GM12864 (cell line): ENCODE measurements at places on chromosomes 7 and 10.

GRCh38 chr7:79997345-79997744 lies 137.3 kb upstream of the GNAI1 start:
- DNase-seq, result no peak

DNA sequence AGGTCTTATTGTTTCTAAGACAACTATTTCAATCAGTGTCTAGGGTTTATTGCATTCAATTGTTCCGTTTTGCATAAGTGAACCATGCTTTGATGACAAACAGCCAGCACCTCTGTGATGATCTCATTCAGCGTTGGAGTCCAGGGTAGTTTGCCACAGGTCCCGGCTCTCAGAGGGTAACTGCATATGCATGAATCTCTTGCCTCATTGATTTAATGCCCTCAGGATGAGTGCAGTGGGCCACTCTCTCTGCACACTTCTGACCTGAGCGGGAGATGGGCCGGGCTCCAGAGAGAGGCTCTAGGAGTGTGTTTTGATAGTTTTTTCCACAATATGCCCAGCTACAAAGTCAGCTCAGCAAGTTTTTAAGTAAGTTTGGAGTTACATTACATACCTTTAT lies 83.9 kb downstream of the HECW1 start:
- DNase-seq, result no peak

DNA sequence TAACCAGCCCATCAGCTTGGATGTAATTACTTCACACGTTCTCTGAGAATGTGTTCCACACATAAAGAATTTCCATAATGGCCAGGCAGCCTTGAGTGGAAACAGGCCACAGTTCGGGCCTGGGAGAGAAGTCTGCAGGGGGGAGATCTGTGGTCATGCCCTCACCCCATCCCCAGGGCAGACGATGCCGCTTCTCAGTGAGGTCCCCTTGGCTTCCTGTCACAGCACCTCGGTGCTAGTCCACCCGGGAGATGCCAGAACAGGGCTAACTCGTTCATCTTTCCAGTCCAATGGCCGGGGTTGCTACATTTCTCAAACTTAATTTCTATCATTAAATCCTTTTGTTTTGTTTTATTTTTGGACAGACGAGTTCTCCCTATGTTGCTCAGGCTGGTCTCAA lies 624.1 kb downstream of the PTPRN2 start:
- no peak for DNase-seq

GRCh38 chr10:125795637-125796190 lies 20.1 kb upstream of the MMP21 start:
- DNase-seq, result no peak

GRCh38 chr10:71333129-71333887 lies 14.2 kb downstream of the SLC29A3 start:
- DNase-seq, result no peak

- DNase-seq, result no peak
These were observed 56.8 kb upstream of the FAM171A1 start for GRCh38 chr10:15427843-15428414.

DNA sequence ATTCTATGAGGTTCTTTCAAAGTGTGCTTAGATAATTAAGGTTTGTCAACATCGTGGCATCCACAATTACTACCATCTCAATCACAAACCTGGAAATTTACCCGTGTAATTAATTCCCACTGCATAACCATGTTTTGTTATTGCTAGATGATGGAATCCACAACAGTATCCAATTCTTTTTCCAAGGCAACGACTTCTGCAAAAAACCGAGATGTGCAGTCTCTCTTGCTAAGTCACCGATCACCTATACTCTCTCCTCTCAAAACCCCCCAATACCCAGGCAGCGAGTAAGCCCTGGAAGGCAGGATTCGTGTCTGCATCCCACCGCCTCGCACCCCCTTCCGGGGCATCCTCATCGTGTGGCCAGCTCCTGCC lies 678 bp upstream of the EIF4H start:
- no peak for DNase-seq

DNA sequence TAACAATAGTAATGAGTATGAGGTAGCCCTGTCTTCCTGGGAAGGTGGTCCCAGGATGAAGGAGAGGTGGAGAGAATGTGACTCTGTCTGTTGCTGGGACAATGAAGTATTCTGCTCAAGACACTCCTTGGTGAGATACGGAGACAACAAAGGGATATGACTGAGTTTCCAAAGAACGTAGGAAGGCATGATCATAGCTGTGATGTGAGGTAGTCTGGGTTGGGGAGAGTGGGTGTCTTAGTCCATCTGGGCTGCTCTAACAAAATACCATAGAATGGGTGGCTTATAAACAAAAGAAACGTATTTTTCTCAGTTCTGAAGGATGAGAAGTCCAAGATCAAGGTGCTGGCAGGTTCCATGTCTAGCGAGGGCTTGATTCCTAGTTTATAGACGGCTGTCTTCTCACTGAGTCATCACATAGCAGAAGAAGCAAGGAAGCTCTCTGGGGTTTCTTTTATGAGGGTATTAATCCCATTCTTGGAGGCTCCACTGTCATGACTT lies 84.9 kb upstream of the RHOBTB1 start:
- no peak for DNase-seq

DNA sequence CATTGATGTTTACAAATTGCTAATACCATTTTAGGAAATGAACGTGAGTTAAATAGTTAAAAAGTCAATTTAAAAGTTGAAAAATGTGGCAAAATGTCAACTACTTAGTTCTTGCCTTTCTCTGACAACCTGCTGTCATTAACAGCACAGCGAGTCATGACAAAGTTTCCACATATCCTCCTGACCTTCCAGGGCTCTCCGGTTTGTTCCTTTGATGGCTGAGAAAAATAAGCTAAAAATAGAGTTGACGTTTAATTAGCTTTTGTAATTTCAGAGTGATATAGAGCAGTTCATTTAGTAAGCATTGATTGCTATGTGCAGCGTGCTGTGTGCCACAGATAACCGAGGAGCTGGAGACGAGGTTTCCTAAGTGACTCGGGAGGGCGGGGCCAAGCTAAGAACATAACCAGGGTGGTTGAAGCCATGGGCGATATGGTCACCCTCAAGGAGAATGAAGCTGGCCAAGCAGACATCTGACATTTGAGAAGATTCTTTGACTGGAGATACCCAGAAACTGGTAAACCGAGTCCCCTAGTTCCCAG lies 47.9 kb downstream of the OGDH start:
- DNase-seq, result no peak

DNA sequence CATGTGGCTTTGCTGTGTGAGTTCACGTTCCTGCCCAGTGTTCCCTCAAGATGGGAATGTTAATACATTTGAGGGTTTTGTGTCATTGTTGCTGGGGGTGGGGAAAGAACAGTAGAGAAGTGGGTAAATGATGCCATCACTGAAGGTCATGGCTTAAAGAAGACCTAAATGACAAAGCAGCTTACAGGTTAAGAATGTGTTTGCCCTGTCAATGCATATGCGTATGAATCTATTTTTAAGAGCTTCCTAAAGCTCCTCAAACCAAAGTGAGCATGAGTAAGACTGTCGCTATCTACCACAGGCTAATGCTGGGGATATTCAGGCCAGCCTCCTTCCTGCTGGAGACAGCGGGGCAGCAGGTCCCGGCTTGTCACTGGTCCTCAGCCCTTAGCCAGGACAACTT lies 162.9 kb downstream of the CREB5 start:
- DNase-seq, result no peak

- no peak for DNase-seq
These were observed 72.7 kb downstream of the SEM1 start for GRCh38 chr7:96636979-96637378.

GRCh38 chr7:136086712-136087111 lies 109.6 kb upstream of the MTPN start:
- peak; percentile 33 for DNase-seq

GRCh38 chr7:82050792-82051191 lies 280.9 kb upstream of the HGF start:
- no peak for DNase-seq

DNA sequence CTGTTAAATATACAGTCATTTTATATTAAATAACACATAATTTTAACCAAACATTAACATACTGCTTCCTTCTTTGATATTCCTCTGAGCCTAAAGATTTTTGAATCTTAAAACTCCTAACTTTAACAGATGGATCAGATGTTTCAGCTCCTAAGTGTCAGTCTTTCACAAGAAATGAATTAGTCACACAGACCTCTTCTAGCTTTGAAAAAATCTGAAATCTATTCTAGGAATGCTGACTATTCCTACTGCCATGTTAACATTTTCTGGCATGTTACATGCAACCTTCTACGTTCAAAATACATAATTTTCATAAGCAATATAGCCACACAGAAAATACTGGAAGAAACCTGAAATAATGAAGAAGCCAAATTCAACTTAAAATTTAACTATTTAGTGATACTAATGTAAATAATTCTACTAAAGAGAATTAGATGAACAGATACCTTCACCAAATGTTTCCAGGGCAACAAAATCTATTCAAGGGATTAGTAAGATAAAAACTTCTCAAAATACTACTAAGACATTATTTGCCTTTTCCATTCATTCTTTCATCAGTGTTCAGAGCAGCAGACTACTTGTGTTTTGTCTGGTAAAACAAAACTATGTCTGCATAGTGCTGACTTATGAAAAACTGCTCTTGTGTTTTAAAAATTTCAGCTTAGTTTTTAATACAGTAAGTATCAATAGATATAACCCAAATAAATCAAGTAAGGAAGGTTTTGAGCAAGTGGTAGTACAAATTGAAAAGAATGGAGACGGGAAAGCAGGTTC lies 9.2 kb downstream of the JMJD1C start:
- DNase-seq, result no peak

GRCh38 chr7:112701456-112701855 lies 88.7 kb downstream of the TMEM168 start:
- no peak for DNase-seq

DNA sequence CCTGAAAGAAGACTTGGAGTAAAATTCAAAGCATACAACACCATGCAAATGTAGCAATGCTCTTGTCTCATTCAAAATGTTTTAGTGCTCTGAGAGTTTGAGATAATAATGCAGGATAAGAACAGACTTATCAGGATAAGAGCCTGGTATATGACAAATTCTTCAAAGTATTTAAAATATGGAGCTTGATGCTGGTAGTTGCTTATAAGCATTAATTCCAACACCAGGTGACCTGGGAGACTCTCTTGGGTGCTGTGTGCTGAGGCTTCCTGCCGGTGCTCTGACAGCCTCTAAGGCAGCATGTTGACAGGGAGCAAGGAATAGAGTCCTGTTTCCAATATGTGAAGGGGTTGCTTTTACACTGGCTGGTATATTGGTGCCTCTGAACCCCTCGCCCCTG lies 34.8 kb upstream of the SLC26A5 start:
- DNase-seq, result no peak

DNA sequence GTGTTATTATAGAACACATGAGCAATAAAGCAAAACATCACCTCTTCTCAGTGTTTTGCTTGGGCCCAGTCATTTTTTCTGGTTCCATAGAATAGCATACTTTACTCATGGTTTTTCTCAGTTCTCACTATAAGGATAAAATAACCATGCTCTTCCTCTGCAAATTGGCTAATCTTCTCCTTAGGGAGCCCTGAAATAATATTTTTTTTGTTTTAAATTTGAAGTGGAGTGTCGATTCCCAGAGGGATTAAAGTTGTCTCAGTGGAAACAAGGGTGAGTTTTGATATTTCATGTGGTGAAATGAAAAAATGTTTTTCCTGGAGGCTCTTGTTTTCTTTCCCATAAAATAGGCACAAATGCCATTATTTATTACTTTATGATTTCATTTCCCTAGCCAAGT lies 127.3 kb downstream of the NOC3L start:
- no peak for DNase-seq

DNA sequence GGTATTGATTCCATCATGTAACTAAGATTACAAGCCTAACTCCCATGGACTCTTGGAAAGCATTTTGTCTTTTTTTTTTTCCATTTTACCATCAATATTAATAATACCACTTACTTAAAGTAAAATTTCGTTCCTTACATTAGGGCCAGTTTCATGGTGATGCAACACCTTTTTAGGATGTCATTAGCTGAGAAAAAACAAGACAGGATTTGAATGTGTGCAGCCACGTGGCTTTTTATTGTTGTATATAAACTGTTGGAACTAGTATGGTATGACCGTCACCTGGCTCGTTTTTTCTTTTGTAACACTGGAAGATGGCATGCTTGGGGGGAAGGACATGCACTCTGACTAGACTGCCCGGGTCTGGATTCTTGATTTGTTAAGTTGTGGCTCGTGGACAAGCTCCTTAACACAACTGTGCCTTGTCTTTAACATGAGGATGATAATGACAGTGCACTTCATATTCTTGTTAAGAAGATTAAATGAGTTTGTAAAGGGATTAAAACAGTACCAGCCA lies 42.1 kb downstream of the ARHGAP21 start:
- no peak for DNase-seq

GRCh38 chr7:36440880-36441279 lies 51.2 kb downstream of the ANLN start:
- no peak for DNase-seq

DNA sequence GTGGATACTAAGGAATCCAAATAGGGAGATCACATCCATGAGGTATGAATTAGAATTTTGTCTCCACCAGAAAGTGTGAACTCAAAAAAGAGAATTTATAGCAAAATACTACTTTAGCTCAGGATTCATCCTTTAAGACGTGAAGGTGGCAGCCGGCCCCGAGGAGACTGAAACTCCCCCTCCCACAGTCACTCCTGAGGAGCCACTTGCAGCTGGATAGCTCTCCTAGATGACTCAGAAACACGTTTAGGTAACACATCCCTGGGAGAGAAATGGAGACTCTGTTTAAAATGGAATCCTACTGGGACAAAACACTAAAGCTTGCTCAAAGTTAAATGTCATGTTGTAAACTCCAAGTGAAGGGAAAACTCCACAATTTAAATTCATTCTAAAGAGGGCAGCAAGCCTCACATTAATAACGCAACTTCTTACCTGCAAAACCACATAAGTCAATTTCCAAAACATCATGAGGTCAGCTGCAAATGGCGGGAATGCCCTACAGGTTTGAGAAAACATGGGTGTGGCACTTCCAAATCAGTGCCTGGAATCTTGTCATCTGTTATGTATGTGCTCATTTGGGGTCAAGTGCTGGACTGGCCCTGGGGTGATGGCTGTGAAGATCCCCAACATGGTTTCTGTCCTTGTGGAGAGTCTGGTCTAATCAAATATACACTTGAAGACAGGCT lies 46.2 kb downstream of the ICA1 start:
- no peak for DNase-seq

GRCh38 chr10:91295346-91295745 lies 74.9 kb downstream of the PCGF5 start:
- DNase-seq, result no peak

- DNase-seq, result no peak
These were observed 2.8 kb upstream of the OR6V1 start for GRCh38 chr7:143049362-143049761.

- no peak for DNase-seq
These were observed 20.6 kb downstream of the TMEM178B start for GRCh38 chr7:141094336-141095070.

- no peak for DNase-seq
These were observed 19.0 kb upstream of the SLC26A4 start for GRCh38 chr7:107641676-107642075.

- no peak for DNase-seq
These were observed 235.0 kb downstream of the FANK1 start for GRCh38 chr10:126131341-126131740.

GRCh38 chr7:3399858-3400257 lies 98.8 kb downstream of the SDK1 start:
- peak; percentile 1 for DNase-seq

GRCh38 chr7:159013825-159014289 lies 130.8 kb downstream of the VIPR2 start:
- DNase-seq, result no peak
